ENCODE measurements at places on chromosomes 5 and 9.

- DNase-seq = no peak
Observed at GRCh38 chr9:134391319-134392231, 65.3 kb downstream of the RXRA start.

DNA sequence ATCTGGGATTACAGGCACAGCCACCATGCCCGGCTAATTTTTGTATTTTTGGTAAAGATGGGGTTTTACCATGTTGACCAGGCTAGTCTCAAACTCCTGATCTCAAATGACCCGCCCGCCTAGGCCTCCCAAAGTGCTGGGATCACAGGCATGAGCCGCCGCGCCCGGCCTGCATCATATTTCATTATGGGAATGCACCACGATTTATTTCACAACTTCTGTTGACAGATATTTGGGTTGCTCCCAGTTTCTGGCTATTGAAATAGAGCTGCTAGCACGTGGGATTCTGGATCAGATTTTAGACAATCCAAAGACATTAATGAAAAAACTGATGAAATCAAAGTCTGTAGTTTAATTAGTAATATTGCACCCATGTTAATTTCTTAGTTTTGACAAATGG, 48.4 kb upstream of the FUBP3 start:
- no peak for DNase-seq

- no peak for DNase-seq
Observed at GRCh38 chr5:1686016-1686802, 113.4 kb downstream of the MRPL36 start.

DNA sequence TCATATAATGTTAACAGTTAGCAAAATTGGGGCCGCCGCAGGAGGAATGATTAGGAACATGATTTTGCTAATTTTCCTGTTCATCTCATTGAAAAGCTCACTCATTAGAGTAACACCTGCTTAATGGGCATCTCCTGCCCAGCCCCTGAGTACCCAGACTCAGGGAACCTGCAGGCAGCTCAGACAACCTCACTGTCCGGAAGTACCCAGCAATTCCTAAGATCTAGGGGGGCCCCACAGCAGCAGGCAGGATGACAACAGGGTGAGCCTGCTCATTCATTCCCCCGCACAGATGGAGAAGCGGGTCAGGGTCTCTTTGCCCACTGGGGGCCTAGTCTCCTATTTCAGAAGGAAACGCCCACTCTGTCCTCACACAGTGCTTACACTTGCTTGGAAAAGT, 12.6 kb downstream of the FAM78A start:
- DNase-seq = no peak

- no peak for DNase-seq
Observed at GRCh38 chr5:159911349-159911748, 4.9 kb upstream of the ADRA1B start.

GRCh38 chr9:134357631-134358025, 31.4 kb downstream of the RXRA start:
- no peak for DNase-seq

DNA sequence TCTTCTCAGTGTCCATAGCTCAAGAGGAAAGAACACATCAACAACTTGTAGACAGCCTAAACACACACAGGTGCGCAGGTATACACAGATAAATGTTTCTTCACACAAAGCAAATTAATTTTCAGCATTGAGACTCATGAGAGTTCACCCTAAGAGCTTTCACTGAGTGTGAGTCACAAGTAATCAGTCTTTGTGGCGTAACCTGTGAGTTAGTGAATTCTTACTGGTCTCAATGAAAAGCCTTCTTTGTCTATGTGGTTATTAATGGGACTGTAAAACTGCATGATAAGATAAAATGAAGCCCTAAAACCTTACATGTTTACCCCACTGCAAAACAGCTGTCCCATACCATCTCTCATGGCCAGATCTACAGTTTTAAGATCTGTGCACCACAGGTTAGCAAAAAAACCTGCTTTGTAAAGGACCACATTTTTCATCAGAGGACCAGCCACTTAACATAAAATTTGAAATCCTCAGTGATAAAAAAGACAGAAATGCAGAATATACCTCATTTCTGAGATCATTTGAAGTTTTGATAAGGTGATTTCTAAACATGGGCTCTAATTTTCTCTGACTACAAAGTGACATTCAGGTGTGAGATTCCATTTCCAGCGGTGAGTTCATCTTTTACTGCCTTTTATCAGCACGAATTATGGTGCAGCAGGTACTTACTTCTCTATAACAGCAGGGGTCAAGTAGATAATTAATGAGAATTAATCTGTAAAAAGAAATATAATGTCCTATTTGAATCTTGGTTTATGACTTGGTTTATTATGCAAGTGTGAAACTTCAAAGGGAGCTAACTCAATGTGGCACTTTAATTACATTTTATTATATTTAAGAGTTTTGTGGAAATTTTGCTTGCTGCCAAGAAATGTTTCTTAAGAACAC, 335.7 kb upstream of the PIK3R1 start:
- DNase-seq = no peak

DNA sequence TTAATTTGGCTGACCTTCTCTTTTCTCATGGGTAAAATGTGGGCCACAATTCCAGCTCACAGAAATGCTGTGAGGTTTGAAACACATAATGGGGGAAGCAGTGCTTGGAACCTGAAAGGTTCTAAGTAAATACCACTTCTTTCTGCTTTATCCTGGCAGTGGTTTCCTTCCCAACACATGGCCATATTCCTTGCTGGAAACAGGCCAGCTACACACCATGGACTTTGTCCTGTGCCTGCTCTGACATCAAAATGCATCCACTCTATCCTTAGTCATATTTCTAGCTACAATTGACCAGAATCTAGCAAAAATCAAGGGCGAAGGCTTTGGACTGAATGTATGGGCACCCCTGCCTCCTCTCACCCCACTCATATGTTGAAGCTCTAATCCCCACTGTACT, 93.1 kb upstream of the TRPC7 start:
- no peak for DNase-seq

Measured in NCI-H1092 treated with DMSO at 0.1 percent for 48 hours (cell line).